NB4 (cell line): ENCODE measurements at places on chromosomes 3 and 15.

GRCh38 chr3:3127432-3128010 is 781 bp downstream of the TRNT1 start:
- DNase-seq = peak; percentile 56

GRCh38 chr3:99568663-99569335 is 69.6 kb upstream of the COL8A1 start:
- DNase-seq = no peak

DNA sequence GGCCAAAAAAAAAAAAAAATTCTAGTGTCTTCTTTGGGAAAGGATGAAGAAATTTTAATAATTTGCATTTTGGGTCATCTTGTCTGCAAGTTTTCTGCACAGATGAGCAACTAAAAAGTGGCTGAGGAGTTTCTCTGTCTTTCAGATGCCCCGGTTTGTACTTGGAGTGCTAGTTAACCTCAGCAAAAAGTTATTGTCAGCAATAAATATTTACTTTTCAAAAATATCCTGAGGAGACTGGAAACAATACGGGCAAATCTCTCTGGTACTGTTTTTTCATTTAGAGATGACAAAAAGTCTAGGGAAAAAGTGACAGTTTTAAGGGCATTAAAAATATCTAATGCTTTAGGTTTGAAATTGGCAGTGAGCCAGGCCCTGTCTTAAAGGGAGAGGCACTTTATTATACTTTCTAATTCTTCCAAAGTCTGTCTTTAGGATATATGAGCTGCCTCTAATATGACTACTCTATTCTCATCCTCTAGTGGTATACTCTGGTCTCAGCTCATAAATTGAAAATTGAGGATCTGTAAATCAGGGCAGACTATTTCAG is 436.0 kb upstream of the NR2F2 start:
- DNase-seq = no peak

- no peak for DNase-seq
Measured at GRCh38 chr15:70025413-70026296, 72.1 kb downstream of the TLE3 start.

DNA sequence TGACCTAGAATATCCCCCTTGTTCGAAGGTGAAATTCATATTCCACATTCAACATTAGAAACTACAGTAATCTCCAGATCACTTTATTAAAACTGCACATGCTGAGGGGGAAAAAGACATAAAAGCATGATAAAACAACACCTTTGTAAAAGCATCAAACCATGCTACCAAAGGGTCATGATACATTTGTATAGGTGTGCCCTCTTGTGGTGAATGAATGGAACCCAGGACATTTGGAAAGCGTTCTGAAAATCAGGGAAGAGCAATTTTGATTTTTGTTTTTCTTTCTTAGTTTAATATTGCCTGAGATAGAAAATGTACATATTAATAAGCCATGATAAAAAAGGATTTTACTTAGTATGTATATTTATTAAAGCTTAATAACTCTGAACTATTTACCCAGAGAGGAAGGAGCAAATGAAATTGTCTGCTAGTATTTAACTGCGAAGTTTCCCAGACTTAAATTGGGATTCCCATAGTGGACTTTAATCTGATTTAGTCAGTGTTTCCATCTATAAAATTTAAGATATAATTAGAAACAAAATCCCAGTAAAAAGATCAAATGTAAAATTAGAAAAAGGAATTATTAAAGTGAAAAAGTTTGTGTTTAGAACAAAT is 105.8 kb upstream of the ARL6 start:
- peak; percentile 34 for DNase-seq

DNA sequence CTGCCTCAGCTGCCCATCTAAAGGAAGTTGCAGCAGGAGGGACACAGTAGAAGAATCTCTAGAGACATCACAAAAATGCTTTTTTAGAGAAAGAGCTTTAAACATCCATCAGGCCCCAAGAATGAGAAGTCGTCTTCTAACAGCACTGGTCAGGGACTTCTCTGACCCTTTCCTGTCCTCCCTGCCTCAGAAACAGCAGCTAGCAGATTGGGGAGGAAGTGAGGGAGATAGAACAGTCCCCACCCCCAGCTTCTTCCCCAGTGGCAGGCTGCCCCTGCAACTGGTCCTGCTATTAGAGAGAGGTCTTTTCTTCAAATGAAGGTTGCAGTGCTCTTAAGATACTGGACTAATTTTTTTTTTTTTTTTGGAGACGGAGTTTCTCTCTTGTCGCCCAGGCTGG is 55.1 kb downstream of the PDE8A start:
- peak; percentile 53 for DNase-seq

GRCh38 chr15:65902373-65902772 is 33.1 kb downstream of the RAB11A start:
- DNase-seq = peak; percentile 94

- no peak for DNase-seq
Measured at GRCh38 chr3:110799271-110799670, 272.3 kb upstream of the NECTIN3 start.

GRCh38 chr3:47042231-47042791 is 62.8 kb downstream of the NBEAL2 start:
- DNase-seq = no peak

DNA sequence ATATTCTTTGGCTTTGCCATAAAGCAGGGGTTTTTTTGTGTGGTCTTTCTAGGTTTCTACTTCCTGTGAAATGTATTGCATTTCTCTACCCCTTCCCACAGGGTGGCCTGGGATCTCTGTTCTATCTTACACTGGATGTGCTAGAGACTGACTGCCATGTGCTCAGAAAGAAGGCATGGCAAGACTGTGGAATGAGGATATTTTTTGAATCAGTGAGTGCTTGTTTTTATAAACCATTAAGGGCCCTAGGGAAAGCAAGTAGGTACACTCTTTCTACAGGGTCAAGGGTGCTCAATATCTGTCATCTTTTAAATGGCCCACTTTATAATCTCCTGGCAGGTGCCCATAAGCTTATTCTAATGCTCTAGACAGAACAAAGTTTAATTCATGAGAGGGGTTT is 730 bp downstream of the FETUB start:
- DNase-seq = no peak

DNA sequence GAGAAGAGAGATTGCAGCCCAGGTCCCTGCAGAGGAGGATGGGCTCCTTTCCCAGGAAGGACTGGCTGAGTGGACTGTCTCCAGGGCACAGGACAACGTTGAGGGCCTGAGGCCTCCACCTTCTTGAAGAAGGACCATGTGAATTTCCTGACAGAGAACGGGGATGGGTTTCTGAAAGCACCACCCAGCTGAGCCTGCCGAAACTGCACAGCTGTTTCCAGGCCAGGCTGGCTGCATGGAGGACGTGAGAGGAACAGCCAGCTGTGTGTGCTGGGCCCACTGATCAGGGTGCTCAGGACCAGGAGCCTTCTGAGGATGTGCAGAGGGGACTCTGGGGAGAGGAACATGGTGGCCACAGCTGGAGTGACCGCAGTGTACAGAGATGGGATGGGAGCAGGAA is 39.2 kb downstream of the HMCES start:
- DNase-seq = peak; percentile 12

- peak; percentile 37 for DNase-seq
Measured at GRCh38 chr15:88605189-88606069, 15.7 kb upstream of the AEN start.

- no peak for DNase-seq
Measured at GRCh38 chr3:23706111-23706510, 99.6 kb upstream of the UBE2E1 start.

DNA sequence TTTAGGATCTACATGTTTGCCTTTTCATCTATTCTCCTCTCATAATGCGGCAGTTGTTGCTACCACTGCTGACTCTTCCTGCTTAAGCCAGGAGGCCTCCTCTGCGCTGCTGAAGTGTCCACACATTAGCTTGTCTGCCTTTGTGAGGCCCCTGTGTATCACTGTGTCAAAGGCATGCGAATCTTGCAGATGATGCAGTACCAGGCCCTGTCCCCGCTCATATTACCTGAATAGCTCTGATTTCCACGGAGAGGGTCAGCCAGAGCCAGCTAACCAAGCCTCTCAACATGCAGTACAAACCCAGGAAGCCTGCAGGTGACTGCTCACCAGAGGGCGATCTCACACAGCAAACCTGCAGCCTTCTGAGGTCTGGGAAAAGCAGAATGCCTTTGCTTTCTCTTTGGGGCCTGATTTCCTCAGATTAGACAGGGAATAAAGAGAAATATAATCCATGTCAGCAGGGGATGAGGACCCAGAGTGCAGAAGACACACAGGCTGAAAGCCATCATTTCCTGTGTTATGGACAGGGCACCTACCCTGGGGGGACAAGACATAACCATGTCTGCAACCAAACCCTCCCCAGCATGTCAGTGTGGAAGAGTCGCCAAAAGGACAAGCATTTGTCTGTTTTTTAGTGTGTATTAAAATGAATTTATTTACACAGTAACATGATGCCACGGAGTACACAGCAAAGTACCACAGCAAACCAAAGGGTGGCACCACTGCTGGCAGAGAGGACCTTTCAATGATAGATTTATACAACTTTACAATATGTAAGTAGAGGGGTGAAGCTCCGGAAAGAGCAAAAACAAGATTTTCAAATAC is 36.8 kb upstream of the TSPAN3 start:
- peak; percentile 67 for DNase-seq

GRCh38 chr3:104943974-104944373 is 422.7 kb upstream of the ALCAM start:
- DNase-seq = no peak

DNA sequence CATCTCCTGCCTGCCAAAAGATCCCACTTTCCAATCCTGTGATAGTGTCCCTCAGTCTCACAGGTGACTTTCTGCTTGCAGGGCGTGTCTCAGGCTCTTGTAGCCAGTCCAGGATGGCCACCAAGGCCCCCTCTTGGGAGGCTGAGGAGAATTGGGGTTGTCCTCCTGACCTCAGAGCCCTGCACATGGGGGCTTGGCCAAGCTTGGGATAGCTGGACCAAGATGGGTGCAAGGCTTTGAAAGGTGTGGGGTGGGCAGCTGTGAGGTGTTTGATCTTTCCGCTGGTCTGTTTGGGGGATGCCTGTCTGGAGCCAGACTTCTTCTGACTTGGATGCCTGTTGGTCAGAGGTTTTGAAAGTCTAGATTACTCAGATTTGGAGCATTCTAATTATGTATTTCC is 12.0 kb upstream of the CPNE9 start:
- no peak for DNase-seq

DNA sequence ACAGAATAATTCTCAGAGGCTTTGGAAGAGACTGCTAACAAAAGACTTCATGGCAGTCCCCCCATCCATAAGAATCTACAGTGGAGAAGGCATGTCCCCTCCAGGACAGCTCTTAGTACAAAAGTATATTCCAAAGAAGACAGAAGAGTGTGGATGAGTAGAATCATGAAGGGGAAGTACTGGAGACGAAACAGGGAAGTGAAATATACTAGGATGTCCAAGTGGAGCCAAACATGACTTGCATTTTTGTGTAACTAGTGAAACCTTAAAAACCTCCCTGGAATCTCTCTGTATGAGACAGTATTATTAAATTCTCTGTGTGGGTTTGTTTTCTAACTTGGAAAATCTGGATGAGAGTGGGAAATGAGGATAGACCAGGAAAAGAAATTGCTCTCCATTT is 312.4 kb downstream of the RSL24D1 start:
- peak; percentile 17 for DNase-seq

DNA sequence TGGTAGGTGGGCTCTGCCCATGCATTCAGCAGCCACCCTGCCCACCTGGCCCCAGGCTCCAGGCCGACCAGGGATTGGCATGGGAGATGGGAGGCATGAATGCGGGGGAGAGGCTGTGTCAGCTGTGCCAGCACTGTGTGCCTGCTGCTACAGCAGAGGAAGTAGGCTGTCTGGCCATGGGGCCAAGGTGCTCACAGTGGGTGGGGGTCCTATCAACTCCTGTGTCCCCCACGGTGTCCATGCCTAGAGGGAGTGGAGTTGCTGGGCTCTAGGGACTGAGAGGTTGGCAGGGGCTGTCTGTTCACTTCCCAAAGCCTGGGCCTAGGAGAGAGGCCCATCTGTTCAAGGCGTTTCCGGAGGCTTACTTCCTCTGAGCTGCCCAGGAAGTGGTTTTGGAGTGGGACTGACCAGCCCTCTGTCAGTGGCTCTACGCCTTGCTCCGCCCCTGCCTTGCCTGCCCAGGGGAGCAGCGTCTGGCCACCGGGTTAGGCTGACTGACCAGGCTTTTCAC is 5.8 kb downstream of the PRKCD start:
- DNase-seq = peak; percentile 94

GRCh38 chr15:58994906-58995453 is 7.5 kb downstream of the RNF111 start:
- DNase-seq = no peak

DNA sequence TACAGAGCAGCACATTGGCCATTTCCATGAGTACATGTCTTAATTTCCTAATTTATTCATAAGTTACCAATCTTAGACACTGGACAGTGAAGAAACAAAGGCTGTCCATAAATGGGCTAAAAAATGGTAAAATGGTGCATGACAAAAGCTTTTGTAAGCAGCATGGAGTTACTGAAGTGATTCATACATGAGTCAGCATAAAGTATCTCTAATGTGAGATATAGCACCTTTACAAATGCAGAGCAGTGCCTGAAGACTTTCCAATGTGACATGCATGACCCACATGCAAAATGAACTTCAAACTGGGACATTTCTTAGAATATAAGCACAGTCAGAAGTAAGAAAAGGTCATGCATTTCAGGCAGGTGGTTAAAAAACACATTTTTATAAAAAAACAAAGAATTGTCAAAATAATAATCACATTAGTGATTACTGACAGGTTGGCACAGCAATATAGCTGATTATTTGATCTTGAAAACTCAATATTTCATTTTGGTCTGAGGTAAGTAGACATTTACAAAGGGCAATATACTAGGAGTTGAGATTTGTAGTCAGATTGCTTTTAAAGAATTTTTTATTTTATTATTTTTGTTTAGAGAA is 299.3 kb downstream of the PLCL2 start:
- no peak for DNase-seq

DNA sequence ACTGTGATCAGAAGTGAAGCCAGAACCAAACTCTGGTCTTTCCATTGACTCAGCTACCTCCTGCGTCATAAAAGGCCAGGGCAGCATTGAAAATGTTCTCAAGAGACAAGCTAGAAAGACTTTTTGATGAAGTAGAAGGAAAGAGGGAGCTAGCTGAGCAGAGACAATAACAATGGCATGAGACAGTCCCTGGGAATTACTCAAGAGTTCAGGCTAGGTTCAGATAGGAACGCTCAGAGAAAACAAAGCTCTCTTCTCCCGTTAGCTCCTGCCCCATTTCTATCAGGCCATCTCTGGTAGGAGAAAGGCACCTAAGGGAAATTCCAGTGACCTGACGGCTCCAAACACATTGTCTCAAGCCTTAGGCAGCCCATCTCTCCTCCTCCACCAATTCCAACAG is 7.0 kb upstream of the OXTR start:
- DNase-seq = no peak

DNA sequence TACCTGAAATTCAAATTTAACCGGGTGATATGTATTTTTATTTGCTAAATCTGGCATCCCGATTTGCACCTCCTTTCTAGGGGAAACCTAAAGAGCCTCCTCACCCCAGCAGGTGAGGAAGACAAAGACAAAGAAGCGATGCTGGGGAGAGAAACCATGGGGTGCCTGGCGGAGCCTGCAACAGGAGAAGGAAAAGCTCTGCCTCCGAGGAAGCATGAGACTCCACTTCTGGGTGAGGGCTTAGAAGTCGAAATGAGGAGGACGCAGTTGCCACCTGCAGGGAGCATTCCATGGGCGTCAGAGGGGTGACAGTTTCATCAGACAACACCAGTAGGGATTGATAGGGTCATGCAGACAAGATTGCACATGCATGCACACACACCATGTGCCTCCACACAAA is 30.5 kb upstream of the LYZL4 start:
- no peak for DNase-seq
